ENCODE measurements at places on chromosomes 7 and 10.

GRCh38 chr10:88117869-88118632 lies 254.6 kb downstream of the PTEN start:
- DNase-seq: no peak

GRCh38 chr10:71457908-71458307 lies 61.2 kb downstream of the CDH23 start:
- DNase-seq: no peak

GRCh38 chr7:77447616-77448015 lies 31.5 kb upstream of the GSAP start:
- DNase-seq: no peak

GRCh38 chr7:19290968-19291367 lies 145.7 kb upstream of the FERD3L start:
- DNase-seq: no peak

- no peak for DNase-seq
Measured at GRCh38 chr7:112092709-112093395, 113.3 kb downstream of the DOCK4 start.

DNA sequence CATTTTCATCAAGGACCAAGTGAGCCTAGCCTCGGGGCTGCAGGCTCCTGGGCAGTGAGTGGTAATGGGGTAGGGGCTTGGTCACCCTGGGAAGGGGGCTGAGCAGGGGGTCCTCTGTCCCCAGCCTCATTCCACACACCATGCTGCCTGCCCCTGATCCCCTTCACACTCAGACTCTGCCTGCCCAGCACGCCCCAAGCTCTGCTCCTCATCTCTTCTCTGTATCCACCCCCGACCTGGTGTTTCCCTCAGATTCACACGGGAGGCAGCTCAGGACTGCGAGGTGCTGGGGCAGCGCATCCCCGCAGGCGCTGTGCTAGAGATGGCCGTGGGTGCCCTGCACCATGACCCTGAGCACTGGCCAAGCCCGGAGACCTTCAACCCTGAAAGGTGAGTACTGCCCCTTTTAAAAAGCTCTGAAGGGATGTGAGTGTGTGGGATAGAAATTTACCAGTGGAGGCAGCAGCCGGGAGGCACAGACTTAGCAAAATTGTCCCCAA lies 47.2 kb downstream of the PARP12 start:
- DNase-seq: no peak

- no peak for DNase-seq
Measured at GRCh38 chr10:59078978-59079377, 97.5 kb upstream of the PHYHIPL start.

DNA sequence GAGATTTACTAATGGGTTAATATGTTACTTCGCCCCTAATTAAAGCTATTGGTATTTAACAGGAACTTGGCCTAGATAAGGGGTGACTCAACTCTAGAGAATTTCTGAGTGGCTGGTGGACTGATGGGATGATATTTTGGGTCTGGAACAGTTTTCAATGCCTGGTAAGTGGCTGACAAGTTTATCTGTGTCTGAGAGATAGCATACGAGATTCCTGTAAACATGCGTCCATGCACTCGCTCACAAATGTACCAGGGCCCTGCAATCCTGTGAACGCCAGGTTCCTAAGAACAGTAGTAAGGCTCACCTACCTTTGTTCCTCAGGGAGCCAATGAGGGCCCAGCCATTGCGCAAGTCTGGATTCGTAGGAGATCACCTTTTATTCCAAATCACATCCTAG lies 683.8 kb upstream of the ANKRD30A start:
- DNase-seq: no peak

GRCh38 chr10:13505052-13505680 lies 23.6 kb downstream of the BEND7 start:
- no peak for DNase-seq

DNA sequence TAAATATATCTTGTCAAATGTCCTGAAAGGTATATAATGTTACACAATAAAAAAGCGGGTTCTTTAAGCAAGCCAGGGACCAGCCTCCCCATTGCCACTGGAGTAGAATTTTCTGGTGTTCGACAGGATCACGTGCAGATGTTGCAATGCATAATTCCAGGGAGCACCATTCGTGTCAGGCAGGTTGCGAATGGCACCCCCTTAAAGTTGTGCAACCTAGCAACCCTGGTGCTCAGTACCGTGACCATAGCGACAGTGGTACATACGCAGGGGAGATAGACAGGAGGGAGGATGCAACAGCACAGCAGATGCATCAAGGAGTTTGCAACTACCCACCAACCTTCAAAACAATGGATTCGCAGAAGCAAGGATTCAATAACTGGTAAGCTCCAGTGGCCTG lies 6.6 kb upstream of the BMPR1A start:
- DNase-seq: no peak

DNA sequence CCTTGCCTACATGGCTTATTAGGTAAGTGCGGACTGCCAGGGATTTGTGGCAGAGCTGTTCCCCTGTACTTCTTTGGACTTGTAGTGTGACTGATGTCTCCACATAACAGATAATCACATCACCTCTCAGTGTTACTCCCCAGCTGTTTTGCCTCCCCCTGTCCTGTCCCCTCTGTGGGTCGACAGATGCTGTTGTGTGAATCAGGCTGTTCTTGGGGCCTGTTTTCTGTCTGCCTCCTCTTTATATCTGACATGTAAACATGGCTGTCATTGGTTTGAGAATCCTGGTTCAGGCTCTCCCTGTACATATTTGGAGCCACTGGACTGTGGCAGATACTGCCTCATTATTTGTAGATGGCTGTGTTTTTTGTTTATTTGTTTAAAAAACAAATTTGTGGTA lies 22.7 kb downstream of the CCNY start:
- DNase-seq: no peak

DNA sequence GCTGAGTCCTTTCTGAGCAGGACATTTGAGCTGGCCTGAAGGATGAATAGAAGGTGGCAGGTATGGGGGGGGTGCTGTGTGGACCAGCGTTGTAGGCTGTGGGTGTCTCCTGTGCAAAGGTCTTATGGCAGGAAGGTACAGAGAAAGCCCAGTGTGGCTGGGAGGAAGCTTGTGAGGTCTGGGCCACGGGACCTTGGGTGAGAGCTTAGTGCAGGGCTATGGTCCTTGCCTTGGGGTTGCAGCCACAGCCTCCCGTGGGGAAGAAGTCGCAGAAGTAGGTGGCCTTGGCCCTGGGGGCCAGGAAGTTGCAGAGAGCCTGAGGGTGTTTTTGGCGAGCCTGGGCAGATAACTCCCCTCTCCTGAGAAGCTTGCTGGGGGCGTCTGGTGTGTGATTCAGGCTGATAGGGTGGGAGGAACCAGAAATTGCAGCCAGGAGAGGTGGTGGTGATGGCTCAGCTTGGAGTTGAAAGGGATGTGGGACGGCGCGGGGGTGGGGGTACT lies 172.0 kb upstream of the TNRC18 start:
- DNase-seq: no peak

GRCh38 chr7:131564640-131565039 lies 8.2 kb upstream of the PODXL start:
- DNase-seq: no peak

GRCh38 chr7:93040355-93040754 lies 77.4 kb downstream of the SAMD9 start:
- no peak for DNase-seq

DNA sequence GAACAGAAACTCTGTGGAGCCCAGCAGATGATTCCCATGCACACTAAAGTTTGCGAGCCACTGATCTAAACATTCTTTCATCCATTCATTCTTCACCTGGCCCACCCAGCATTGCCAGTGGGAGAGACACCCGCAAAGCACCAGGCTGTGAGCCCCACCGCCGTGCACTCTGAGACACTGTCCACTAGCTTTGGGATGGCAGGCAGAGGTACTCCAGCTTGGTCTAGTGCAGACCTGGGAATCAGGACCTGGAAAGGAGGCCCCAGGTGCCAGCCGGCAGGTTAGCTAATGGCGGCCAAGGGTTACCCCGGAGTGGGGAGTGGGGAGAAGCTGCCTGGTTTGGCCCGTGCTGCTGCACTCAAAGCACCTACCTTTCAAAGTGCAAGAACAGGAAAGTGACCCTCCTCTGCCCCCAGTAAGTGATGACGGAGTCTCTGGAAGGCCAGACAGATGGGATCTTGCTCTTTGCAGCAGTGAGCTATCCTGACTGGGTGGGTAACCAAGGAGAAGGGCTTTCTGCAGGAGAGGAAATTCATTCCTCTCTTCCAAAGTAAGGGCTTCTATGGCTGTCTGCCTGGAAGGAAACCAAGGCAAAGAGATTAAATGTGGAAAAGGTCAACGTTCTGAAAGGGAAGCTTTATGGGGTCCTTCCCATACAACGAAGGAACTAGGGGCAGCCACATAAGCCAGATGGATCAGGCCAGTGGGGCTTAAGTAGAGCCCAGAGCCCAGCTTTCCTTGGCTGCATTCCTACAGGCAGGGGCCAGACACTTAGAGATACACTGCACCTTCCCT lies 74.2 kb upstream of the LRRC4 start:
- DNase-seq: no peak

GRCh38 chr10:103467406-103467805 lies 8.7 kb upstream of the CALHM1 start:
- DNase-seq: no peak

- DNase-seq: no peak
Measured at GRCh38 chr10:129959544-129960480, 4.3 kb downstream of the EBF3 start.

- no peak for DNase-seq
Measured at GRCh38 chr7:117091721-117092120, 138.4 kb downstream of the ST7 start.

DNA sequence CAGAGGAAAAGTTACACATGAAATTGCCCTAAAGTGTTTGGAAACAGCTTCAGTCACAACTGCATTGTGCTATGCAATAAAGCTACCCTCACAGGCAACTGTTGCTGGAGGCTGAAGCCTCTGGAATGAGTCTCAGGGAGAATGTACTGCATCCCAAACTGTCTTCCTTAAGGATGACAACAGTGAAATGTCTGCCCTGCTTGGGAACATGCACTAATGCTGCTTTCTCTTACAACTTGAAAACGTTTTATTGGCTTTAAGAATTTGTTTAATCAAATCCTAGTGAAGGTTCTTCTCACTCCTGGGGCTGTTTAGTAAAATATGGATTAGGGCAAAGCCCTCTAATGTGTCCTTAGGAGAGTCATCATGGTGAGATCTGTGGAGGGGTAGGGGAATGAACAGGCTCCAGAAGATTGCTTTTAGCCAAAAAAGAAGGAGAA lies 215.4 kb downstream of the TWIST1 start:
- DNase-seq: no peak

GRCh38 chr7:55018361-55019190 lies at the start of gene EGFR:
Gene EGFR, plus strand, starts transcription at chr7:55019017. Its CDS starts 261 bp downstream, at chr7:55019278.
- DNase-seq: no peak

DNA sequence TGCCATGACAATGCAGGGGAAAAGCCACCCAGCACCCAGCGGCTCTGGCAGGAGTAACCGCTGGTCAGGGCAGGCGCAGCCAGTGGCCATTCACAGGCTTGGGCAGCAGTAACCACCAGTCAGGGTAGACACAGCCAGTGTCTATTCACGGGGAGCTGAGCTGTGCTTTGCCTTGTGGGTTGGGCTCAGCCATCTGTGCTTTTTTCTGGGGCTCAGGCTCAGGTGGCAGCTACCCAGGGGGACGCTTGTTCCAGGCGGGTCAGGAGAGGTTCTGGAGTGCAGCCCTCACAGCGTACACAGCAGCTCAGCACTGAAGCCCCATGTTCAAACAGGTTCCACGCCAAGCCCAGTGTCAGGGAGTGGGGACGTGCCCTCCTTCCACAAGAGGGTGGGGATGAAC lies 28.5 kb downstream of the FOXL3 start:
- DNase-seq: no peak

DNA sequence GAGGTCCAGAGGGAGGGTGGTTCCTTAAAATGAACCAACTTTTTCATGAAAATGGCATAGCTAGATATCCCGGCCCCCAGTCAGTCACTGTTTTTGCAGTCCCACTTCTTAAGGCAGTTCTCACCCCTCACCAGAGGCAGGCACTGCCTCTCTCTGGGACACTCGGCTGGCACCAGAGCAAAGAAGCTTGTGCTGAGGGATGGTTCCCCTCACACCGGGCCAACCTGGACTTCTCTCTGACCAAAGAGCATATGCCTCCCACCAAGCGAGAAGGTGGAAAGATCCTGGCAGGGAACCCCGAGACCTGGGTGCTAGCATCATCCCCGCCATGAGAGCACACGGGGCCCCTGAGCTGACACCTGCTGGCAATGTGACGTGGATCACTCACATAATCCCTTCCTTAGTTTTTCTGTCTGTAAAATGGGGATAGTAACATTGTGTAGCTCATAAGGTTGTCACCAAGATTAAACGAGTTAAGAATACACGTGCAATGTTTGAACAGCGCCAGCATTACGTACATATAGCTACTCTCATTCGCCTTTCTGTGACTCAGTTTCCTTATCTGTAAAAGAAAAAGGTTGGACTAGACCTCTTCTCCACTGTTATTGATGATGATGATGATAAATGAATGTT lies 88.5 kb downstream of the PARP12 start:
- DNase-seq: no peak

DNA sequence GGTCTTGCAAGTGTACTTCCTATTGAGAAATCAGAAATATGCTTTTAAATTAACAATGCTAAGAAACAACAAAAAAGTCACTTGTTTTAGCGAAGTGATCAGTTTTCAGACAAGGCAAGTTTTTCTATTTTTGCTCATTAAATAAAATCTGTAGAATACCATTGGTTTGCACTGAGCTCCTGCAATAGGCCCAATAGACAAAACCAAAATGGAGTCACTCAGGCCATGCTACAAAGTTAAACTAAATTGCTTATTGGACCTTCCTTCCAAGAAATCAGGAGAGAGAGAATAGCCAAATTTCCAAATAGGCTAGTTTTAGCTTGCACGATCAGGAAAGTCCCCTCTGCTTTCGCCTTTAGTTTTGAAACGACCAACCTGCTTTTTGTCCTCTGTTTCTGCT lies 73.4 kb upstream of the SLC13A1 start:
- DNase-seq: no peak

DNA sequence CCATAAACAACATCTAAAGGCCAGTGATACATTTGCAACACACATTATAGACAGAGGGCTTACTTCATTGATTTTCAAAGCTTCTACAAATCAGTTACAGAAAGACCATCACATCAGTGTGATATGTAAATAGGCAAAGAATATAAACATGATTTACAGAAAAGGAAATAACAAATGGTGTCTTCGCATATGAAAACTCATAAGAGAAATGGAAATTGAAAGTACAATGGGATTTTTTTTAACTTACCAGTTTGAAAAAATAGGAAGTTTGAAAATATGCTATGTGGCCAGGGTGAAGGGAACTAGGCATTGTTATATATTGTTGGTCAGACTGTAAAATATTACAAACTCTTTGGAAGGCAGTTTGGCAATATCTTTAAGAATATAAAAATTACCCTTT lies 27.3 kb downstream of the SEC23IP start:
- no peak for DNase-seq

- DNase-seq: no peak
Measured at GRCh38 chr7:47358357-47358756, 223.6 kb downstream of the TNS3 start.

DNA sequence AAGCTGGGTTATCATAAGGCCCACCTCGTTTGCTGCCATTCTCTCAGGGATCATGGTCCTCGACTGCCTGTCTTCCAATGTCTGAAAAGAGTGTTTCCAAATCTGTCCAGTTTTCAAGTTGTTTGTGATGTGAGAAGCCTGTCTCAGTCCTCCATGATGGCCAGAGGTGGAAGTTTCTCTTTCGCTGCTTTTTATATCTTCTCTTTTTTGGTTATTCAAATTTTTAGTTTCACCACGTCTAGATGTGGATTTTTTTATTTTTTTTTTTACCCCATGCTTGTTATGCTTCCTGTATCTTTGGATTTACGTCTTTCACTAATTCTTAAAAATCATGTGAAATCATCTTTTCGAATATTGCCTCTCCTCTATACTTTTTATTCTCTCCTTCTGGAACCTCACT lies 6.1 kb upstream of the RBM33 start:
- DNase-seq: no peak

All from NCI-H2081 treated with DMSO at 0.1 percent for 48 hours (cell line).